Keratinocyte (primary cell): ENCODE measurements at places on chromosomes 16 and 17.
A peak's percentile ranks its signal among the peaks of the same experiment; 100 is the strongest.

DNA sequence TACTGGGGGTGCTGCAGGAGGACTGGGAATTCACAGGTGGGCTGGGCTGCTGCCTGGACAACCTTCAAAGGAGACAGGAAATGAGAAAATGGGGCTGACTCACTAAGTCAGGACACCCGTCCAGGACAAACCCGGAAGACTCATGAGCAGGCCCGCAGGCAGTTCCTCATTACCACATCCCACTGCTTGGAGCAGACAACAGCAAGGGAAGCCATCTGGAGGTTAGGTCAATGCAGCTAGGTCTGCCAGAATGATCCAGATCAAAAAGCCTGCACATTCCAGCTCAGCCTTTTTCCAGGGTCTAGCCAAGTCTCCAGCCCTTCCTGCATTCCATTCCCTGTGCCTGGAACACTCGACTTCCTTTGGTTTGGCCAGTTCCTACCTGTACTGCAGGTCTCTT is 536.5 kb upstream of the CDH11 start:
- peak; percentile 99 for DNase-seq

DNA sequence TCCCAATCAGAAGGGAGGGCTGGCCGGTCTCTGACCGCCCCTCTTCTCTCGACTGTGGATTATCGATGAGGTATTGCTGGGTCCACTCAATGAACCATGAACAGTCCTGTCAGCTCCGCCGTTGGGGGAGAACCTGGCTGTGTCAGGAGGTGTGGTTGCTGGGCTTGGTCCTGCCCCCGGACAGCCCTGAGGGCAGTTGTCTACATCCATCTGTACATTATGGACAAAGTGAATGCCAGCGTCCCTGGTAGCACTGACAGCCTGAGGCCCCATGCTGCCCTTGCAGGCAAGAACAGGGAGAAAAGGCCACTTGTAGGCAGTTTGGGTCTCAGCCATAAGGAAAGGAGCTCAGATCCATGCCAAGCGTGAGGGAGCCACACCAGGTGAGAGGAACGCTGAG is 38.9 kb downstream of the ST3GAL2 start:
- no peak for DNase-seq

GRCh38 chr17:40323391-40324381 is 14.7 kb downstream of the RARA start:
- no peak for DNase-seq

DNA sequence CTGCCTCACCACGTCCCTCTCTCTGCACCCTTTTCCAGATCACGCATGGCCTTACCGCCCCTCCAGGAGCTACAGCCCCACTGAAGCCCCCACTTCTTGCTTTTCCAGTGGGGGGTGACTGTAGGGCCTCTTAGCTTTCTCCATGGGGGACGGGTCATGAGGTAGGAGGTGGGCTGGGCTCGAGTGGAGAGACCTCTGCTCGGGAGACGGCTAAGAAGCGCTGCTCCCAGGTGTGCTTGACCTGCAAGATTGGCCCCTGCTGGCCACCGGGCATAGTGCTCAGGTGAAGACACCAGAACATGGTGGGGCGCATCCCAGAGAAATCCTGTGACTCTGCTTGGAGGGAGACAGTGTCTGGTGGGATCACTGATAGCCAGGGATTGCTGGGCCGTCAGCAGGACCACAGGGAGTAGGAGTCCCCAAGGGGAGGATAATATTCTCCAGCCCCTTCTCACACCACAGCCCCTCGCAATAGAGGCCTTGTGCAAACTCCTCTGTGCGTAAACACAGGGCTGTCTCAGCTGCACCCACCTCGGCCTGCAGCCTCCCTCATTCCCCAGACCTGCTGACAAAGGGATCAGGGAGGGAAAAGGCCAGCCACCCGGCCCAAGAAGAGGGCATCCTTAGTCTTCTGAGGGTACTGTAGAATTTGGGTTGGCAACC is 8.9 kb upstream of the GALK1 start:
- DNase-seq, result no peak

- DNase-seq, result no peak
These were observed 1.0 kb downstream of the FOXJ1 start for GRCh38 chr17:76139801-76140660.

GRCh38 chr16:26911436-26911835 is 155.3 kb upstream of the C16orf82 start:
- DNase-seq, result no peak

- no peak for DNase-seq
These were observed 36.2 kb downstream of the FBXL20 start for GRCh38 chr17:39365242-39365641.

DNA sequence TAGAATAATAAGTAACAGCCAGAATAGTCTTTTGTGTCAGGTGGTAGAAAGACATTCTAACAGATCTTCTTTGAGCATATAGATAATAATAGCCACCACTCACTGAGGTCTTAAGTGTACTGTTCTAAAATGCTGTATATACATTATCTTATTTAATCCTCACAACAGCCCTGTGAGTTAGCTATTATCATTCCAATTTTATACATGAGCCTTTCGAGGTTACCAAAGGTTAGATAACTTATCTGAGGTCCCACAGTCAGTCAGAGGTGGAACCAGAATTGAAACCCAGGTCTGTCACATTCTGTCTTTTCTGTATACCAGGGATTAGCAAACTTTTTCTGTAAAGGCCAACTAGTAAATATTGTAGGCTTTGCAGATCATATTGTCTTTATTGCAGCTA is 23.2 kb downstream of the REXO5 start:
- DNase-seq, result no peak

- DNase-seq, result peak; percentile 23
These were observed 153.3 kb downstream of the CHD9 start for GRCh38 chr16:53207810-53208752.
